Renal cortex interstitium (tissue), 15 donors: ENCODE measurements at places on chromosomes 11 and 22.

- no peak for DNase-seq
These were observed 34.5 kb upstream of the LYVE1 start for GRCh38 chr11:10602945-10603344.

DNA sequence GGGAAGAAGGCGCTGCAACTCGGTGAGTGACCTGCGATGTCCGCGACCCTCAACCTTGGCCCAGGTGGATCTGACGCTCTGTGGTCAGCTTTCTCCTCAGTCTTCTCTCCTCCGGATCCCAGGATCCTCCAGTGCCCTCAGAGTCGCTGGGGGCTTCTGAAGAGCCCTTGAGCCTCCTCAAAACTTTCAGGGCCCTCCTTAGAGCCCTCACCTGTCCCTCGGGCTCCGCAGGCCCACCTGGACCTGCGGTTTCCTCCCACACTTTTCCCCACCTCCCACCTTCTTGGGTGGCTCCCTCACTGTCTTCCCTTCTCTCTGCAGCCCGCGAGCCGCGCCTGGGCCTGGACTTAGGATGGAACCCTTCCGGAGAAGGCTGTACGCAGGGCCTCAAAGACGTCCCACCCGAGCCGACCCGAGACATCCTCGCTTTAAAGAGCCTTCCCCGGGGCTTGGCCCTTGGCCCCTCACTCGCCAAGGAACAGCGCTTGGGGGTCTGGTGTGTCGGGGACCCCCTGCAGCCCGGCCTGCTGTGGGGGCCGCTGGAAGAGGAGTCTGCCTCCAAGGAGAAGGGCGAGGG lies 335 bp downstream of the ZNF408 start:
- DNase-seq, result no peak

- DNase-seq, result no peak
These were observed 30.2 kb upstream of the APOA1 start for GRCh38 chr11:116867619-116868018.

GRCh38 chr11:126140201-126140925 lies 71.1 kb downstream of the RPUSD4 start:
- no peak for DNase-seq

DNA sequence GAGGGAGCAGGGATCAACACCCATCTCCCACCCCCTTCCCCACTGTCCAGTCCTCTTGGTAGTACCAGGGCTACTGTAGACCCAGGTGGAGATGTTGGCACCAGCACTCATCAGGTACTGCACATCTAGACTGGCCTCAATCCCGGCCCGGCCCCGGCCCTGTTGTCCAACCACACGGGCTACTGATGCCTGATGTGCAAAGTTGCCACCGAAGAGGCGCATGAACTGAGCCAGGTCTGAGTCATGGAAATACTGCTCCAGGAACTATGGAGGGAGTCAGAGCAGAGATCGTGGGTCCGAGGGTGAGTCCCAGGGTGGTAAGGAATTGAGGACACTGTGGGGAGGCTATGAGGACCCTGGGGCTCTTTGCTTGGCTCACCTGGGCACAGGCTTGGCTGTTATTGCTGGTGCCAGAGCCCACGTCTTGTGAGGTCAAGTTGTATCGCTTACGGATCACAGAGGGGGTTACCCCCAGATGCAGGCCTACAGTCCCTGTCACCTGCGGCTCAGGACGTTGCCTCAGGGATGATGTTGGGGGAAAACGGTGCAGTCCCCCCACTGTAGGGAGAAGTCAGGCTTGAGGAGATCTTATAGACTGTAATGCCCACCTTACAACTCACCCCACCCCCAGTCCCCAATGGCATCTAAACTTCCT lies 2.5 kb downstream of the TPP1 start:
- DNase-seq, result no peak

GRCh38 chr22:28139516-28139915 lies 220.5 kb upstream of the PITPNB start:
- DNase-seq, result no peak

- no peak for DNase-seq
These were observed 6.0 kb downstream of the PAX6 start for GRCh38 chr11:31805037-31805628.

- DNase-seq, result no peak
These were observed 62.8 kb downstream of the CEP57 start for GRCh38 chr11:95853138-95853537.

DNA sequence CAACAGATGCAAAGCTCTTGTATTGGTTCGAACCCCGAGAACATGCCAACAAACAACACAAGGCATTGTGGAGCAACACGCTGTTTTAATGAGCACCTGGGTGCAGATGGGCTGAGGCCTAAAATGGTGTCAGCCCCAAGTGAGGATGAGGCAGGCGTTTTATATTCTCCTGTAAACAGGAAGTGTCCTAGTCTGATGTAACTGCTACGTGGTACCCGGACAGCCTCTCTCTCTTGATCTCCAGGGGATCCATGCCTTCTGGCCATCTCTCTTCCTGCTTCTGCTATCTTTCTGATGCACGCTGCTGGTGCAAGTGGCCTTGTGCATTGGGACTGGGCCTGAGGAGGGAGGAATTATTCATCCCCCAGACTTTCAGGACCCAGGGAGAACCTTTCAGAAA lies 19.4 kb upstream of the VSTM5 start:
- no peak for DNase-seq

- DNase-seq, result no peak
These were observed 10.3 kb upstream of the BIK start for GRCh38 chr22:43100225-43100624.

GRCh38 chr11:15667127-15667725 lies 552.5 kb downstream of the INSC start:
- no peak for DNase-seq

DNA sequence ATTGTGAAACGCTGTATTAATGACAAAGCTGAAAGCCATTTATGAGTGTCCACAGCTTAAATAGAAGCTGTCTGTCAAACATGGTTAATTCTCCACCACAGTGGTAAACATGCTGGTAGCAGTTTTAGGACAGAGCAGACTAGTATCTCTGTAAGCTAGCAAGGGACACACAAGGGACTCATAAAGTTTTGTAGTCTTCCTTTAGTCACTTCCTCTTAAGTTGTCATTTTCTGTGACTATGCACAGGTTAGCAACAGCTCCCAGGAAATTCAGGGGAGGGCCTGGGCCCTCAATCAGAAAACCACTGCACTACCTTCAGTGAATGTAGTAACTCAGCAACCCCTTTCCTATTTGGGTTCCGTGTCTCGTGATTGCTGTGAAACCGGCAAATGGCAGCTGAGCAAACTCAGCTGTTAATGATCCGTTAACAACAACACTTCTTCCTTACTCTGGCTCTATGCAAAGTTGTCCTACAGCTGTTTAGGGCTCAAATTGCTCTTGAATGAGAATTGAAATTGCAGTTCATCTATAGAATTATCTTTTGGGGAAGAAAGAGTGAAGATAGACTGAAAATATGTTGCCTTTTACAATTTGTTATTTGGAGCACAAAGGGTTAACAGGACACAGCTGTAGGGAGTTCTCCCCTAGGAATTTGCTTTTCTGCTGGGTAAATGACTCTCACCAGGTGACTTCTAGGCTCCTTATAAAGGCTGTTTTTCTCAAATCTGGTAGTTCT lies at the start of gene MMP26:
TSS of gene MMP26 (plus strand) at position 731 of the 736 bp plus-strand sequence.
- DNase-seq, result peak; percentile 57

GRCh38 chr11:131609921-131610320 lies 239.5 kb downstream of the NTM start:
- no peak for DNase-seq

- no peak for DNase-seq
These were observed 49.5 kb downstream of the SBF1 start for GRCh38 chr22:50425179-50425916.

GRCh38 chr11:117438371-117439000 lies 110.8 kb downstream of the CEP164 start:
- DNase-seq, result no peak

- no peak for DNase-seq
These were observed 140.4 kb upstream of the ARHGAP42 start for GRCh38 chr11:100546714-100547113.

DNA sequence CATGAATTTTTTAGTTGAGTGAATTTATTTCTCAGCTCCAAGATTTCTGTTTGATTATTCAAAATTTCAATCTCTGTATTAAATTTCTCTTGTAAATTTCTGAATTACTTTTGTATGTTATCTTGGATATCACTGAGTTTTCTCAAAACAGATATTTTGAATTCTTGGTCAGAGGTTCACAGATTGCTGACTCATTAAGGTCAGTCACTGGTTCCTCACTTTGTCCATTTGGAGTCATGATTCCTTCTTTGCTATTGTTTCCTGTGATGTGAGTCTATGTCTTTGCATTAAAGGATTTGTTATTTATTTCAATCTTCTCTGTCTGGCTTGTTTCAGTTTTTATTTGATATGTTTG lies 10.2 kb upstream of the IL17RA start:
- no peak for DNase-seq

- DNase-seq, result no peak
These were observed 65.1 kb upstream of the CARD18 start for GRCh38 chr11:105204636-105205035.

DNA sequence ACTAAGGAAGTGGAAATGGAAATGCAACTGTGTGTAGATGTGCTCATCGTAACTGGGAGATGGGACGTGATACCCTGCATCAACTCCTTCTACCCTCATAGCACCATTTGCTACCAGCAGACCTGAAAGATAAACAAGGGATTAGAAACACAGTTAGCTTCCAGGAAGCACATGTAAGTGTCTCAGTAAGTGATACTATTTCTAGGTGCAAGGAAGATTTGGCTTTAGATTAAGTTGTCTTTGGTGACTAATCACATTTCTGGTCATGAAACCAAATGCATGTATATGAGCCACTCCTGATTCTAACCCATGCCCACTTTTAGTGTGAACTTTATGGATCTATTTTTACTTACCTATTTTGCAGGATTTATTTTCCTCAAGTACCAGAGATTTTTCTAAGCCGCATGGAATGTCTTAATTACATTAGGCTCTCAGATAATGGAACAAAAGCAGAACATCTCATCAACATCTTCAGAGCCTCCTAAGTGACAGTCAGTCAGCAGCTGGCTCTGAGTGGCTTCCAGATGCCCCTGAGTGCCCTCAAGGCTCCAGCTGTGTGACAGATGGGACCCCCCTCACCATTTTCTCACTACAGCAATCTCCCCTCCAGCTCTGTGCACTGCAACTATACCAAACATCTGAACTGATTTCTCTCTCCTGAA lies 21.2 kb downstream of the SLC5A12 start:
- DNase-seq, result no peak

GRCh38 chr11:133078591-133079404 lies 453.5 kb downstream of the OPCML start:
- DNase-seq, result no peak

GRCh38 chr11:49208006-49208721 lies at the start of gene FOLH1:
Gene FOLH1, minus strand, starts transcription at chr11:49208602. Its CDS starts 193 bp downstream, at chr11:49208409.
- DNase-seq, result peak; percentile 61

DNA sequence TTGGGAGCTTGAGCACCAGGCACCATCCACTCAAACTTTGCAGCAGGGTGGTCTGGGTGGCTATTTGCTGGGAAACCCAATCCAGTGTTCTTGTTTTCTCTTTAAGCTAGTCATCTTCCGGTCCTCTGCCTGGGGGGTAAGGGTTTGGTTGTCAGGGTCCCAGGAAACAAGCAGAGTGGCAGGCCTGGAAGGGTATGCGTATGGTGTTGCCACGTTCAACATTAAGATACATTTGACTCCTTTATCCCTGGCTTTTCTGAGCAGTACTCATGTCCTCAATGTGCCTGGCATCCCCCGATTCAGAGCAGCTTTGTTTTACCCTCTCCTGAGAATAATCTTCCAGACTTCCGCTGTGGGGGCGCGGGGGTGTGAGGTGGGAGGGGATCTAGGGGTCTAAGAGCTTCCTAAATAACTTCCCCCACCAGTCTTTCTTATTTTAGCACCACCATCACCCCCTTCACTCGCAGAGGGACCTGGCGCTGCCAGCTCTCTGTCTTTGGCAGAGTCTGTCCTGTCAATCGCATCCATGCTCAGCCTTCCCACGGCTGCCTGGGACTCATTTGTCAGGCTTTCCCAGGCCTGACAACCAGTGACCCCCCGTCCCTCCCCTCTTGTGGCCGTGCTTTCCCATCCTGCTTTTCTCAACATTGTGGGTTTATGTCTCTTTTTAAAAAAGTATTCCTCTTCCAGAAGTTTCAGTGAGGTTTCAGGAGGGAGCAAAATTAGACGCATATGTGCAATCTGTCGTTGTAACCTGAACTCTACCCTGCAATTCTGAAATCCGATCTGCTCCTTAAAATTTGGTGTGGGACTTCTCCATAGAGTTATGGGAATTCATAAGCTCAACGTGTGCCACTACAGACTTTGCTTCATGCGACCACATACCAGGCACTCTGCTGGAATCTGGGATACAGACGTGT lies 27.0 kb upstream of the RBFOX2 start:
- no peak for DNase-seq

DNA sequence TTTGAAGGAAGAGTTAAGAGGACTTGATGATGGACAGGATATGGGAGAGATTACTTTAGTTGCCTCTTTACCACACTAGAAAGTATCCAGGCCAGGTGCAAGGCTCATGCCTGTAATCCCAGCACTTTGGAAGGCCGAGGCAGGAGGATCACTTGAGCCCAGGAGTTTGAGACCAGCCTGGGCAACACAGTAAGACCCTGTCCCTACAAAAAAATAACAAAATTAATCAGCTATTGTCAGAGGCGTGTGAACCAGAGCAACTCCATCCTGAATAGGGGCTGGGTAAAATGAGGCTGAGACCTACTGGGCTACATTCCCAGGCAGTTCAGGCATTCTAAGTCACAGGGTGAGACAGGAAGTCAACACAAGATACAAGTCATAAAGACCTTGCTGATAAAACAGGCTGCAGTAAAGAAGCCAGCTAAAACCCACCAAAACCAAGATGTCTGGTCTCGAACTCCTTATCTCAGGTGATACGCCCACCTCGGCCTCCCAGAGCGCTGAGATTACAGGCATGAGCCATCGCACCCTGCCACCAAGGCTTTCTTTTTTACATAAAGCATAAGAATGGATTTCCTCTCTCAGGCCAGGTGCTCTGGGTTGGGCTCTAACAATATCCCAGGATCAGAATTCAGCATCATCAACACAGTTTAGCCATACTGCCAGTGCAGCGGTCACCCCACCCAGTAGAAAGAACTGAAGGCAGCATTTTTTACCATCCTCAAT lies 17.8 kb downstream of the PI4KA start:
- DNase-seq, result no peak

GRCh38 chr11:78822931-78823423 lies 248.3 kb upstream of the NARS2 start:
- no peak for DNase-seq

DNA sequence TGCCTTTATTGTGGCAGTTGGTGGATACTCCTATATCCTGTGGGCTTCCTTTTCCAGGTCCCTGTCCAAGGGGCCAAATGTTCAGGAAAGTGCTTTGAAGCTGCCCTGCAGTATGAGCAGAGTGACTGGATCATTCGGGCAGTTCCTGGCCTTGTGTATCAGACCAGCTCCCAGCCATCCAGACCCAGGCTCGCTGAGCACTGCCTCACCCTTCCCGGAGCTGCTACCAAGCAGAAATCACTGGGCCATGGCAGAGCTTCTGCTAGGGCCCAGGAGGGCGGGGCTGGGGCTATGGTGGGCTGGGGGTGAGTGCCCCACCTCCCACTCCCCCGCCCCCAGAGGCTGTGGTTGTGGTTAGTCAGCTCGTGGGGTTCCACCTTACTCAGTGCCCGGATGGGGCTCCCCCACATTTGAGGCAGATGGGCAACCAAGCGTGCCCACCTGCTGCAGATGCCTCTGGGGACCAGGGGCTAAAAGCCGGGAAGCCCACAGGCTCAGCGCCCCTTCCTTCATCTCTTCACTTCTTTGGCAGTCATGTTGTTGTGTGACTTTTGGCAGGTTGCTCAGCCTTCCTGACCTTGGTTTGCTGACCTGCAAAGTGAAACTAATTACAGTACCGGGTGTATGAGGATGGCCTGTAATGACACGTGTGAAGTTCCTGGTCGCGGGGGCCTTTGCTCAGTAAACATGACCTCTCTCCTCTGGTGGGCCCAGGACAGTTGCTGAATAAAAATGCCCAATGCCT lies 2.1 kb upstream of the LRRC32 start:
- DNase-seq, result no peak
